ENCODE measurements at places on chromosomes 1 and 21.

DNA sequence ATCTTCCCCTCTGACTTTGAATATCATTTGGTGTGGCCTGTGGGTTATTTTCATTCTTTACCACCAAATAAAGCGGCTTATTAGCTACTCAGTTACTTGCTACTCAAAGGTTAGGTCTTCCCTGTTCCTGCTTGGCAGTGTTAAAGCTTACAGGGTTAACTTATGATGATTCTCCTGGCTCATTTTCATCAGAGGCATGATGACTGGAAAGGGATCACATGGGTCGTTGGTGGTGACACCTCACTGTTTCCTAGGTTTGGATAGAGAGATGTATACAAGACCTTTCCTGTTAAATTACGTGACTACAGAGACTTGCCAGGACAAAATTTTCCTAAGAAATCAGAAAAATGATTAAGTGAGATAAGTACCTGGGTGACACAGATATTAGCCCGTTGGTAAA is 27.4 kb downstream of the MRPS6 start:
- DNase-seq, result no peak

GRCh38 chr1:182615468-182616129 is 11.4 kb upstream of the RGS16 start:
- DNase-seq, result no peak

DNA sequence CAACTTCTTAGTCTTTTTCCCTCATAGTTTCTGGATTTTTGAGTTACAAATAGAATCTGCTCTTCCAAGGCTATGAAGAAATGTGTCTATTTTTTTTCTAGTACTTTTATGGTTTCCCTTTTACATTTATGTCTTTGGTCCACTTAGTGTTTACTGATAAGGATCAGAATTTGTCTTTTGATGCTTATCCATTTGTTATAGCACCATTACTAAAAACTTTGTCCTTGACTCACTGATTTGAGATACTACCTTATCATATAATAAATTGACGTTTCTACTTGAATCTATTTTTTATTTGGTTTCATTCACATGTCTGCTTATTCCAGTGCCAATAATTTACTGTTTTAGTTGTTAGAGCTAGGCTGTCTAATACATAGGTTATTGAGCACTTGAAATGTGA is 161.1 kb upstream of the DPYD start:
- no peak for DNase-seq

- DNase-seq, result no peak
Measured at GRCh38 chr21:45756029-45756428, 112.5 kb downstream of the PCBP3 start.

DNA sequence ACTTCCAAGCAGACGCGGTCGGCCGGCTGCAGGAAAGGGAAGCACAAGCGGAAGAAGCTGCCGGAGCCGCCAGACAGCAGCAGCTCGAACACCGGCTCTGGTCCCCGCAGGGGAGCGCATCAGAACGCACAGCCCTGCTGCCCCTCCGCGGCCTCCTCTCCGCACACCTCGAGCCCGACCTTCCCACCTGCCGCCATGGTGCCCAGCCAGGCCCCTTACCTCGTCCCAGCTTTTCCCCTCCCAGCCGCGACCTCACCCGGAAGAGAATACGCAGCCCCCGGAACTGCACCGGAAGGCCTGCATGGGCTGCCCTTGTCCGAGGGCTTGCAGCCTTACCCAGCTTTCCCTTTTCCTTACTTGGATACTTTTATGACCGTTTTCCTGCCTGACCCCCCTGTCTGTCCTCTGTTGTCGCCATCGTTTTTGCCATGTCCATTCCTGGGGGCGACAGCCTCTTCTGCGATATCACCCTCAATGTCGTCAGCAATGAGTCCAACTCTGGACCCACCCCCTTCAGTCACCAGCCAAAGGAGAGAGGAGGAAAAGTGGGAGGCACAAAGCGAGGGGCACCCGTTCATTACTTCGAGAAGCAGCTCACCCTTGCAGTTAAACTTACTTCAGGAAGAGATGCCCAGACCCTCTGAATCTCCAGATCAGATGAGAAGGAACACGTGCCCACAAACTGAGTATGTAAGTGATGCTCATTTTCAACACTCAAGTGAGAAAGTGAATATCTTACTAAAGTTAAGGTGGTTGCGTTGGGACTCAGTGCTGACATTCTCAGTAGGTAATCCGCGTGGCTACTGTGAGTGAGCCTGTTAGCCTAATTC is 25.5 kb downstream of the UTS2 start:
- no peak for DNase-seq

DNA sequence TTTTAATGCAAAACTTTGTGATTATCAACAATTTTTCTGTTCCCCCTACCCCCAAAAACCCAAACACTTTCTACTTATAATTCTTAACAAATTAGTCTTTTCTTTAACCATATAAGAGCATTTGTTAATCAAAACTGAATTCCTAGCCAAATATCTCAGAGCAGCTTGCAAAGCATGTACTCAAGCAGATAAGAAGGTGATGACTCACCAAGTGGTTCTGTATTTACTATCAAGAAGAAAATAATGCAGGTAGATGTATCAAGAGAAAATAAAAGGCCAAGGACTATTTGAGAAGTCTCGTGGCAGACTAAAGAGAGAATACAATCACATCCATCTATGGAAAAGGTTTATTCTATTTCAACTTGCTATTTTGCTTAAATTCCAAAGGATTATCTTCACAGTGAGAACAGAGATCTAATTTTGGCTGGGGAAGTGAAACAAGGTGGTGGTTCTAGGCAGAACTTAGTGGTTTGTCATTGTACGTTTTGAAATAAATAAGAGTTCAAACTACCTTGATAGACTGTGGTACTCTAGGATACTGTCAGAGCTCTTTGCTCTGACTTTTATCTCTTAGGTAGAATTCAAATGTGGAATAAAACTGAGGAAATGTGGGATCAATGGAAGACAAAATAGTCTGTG is 94.7 kb upstream of the NRIP1 start:
- no peak for DNase-seq

DNA sequence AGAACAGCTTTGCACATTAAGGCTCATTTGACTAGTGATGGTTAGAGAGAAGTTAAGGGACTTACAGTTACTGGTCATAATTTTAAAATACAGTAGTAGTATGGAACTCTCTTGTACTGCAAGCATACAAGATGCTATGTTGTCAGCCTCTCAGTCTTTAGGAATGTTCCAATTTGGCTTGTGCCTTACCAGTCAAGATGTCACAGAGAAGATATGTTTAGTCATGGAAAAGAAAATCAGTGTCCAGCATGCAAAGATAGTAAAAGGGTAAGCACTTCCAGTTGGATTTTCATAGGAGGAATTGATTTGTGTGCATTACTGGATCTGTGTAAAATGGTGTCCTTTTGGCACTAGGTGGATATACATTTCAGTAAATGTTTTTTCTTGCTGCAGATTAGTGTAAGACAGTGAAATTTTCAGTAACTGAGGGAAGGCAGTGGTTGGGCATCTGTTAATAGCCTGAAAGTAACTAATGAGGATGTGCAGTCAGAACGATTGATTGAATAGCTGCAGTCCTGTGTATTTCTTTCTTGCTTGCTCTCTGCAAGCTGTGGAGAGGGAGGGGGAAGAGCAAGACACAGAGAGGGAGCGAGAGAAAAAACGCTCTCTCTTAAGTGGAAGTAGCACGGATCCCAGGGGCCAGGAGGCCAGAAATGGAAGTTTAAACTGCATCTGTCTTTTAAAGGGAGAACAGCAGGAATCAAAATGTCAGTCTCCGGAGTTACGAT is 108.2 kb downstream of the CLEC20A start:
- no peak for DNase-seq

DNA sequence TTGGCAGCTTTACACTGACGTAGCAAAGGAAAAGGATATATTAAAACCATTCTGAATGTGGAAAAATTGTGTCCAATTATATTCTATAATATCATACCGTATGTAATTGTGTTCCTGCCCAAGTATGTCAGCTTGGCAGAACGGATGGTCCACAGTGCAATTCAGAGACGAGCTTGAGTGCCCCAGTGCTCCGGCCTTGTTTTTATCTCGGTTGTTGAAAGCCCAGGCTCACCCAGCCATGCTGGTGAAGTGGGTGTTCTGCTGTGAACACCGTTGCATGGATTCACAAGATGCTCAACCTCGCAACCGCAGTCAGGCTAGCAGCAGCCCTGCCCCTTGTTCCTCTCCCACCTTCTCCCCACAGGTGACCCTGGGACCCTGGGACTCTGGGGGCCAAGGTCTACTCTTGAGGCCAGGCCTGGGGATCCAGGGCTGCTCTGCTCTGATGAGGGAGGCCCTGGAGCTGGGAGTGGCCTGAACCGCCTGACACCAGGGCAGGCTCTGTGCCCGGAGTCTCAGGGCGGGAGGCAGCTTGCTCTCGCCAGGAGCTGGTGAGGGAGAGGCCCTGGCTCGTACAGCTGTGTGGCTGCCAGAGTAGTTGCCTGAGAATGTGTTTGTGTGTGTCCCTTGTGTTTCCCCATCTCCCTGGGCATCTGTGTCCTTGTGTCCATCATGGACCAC is 11.2 kb downstream of the PTPRF start:
- no peak for DNase-seq

- peak; percentile 52 for DNase-seq
Measured at GRCh38 chr1:205324781-205325180, 3.2 kb upstream of the NUAK2 start.

Data from HT1080 (cell line).